Thyroid gland (tissue), 4 donors: ENCODE measurements at places on chromosomes 6 and 20. TPM values are rescaled to one million over a fixed set of nuclear protein-coding genes. Genes with fewer than 3 reads are reported as not detected.
A peak's percentile ranks its signal among the peaks of the same experiment; 100 is the strongest.

DNA sequence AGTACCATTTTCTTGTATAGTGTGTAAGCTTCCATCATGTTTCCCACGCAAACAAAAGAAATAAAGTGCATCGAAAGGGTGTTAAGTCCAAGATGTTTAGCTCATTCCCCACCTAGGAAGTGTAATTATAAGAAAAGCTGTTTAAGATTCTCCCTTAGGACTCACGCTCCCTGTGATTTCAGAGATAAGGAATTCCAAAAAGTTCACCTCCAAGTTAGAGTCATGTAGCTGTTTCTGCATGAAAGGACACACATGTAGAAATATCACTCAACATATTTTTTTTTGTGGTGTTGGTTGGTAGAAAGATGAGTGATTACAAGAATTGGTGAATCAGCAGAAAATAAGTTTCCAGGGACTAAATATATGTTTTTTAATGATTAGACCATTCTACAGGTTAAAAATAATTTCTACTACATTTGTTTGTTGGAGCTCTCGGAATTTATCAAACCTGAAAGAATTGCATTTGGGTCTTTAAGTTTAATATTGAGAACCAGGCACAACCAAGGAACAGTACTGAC lies 10.4 kb downstream of the OPN5 start:
- H3K27ac ChIP-seq, result no peak overlapping the region
- H3K36me3 ChIP-seq, result no peaks in the 10 kb centered on the region
- H3K4me1 ChIP-seq, result no peaks in the 10 kb centered on the region

GRCh38 chr6:118509009-118509617 lies 39.0 kb upstream of the PLN start:
- no peaks in the 10 kb centered on the region for H3K4me1 ChIP-seq
- no peak overlapping the region for H3K27ac ChIP-seq
- H3K4me3 ChIP-seq, result no peak overlapping the region
- no peaks in the 10 kb centered on the region for H3K27me3 ChIP-seq
- no peaks in the 10 kb centered on the region for H3K36me3 ChIP-seq

DNA sequence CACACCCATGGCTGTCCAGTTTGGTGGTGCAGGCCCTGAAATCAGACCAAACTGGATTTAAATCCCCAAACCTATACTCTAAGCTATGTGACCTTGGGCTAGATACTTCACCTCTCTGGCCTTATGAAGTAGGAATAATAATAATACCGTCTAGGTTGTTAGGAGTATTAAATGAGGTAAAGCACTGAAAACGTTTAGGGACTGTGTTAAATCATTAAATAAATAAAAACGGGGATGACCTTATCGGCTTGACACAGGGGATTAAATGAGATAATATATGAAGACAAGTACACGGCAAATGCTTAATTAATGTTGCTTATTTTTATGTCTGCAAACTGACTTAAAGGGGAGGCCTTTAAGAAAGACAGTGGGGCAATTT lies 672 bp upstream of the STK4 start:
- peaks cover 9% of the 10 kb centered on the region for H3K4me1 ChIP-seq
- peak overlapping the region; percentile 96 for H3K4me3 ChIP-seq
- DNase-seq, result no peak

GRCh38 chr20:58233881-58234528 lies 5.6 kb upstream of the ANKRD60 start:
- no peak overlapping the region for H3K4me3 ChIP-seq
- H3K36me3 ChIP-seq, result no peaks in the 10 kb centered on the region
- no peaks in the 10 kb centered on the region for H3K27me3 ChIP-seq
- no peaks in the 10 kb centered on the region for H3K4me1 ChIP-seq
- DNase-seq, result peak; percentile 10

GRCh38 chr20:59393142-59393541 lies 92.7 kb downstream of the EDN3 start:
- no peaks in the 10 kb centered on the region for H3K4me1 ChIP-seq
- H3K27ac ChIP-seq, result no peak overlapping the region
- no peaks in the 10 kb centered on the region for H3K36me3 ChIP-seq
- H3K27me3 ChIP-seq, result no peaks in the 10 kb centered on the region
- DNase-seq, result no peak
- no peak overlapping the region for H3K4me3 ChIP-seq

DNA sequence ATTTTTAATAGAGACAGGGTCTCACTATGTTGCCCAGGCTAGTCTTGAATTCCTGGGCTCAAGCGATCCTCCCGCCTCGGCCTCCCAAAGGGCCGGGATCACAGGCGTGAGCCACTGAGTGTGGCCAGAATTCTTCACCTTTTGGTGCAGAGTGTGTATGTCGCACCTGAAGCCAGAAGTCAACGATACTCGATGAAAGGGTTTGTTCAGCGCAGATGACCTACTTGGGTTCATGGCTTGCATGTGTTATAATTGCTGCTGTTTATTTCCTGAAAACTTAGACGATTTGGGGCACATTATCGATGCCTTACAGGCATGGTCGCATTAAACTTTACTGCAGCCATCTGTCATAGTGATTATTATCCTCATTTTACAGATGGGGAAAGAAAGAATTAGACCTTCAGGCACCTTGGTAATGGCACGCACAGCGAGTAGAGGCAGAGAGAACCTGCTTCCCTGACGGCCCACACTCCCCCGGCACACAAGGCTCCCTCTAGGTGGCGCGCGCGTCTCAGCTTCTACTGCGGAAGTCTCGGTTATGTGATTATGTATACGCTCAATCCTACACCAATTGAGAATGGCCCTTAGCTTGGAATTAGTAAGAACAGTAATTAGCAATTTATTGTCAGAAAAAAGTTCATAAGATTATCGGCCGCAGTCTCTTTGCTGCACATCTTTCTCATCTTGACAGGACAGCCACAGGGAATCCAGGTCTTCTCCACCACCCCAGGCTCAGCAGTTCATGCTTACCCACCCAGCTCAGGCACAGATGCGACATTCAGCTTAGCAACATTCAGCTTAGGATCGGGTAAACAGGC lies 212.8 kb upstream of the PROKR2 start:
- DNase-seq, result peak; percentile 88
- no peaks in the 10 kb centered on the region for H3K36me3 ChIP-seq
- peaks cover 8% of the 10 kb centered on the region for H3K4me1 ChIP-seq
- H3K27me3 ChIP-seq, result no peaks in the 10 kb centered on the region

Gene SOBP
- 16.9 TPM for total RNA-seq

DNA sequence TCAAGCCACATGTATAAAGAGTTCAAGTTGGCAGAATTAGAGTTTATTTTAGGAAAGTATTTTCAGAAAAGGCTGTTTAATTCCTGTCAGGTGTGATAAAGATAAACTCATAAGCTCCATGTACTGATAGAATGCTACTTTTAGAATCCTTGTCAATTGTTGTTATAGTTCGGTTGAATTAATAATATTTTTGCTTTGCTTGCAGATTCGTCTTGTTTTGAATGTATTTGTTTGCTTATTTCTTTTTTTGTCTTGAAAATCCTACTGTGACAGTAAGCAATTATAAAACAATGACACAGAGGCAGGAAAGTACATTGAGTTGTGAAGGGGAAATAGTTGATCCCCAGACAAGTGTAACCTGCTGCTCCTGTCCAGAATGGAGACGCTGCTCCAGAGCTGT lies 333.9 kb upstream of the PLCB4 start:
- H3K27me3 ChIP-seq, result no peaks in the 10 kb centered on the region
- no peaks in the 10 kb centered on the region for H3K36me3 ChIP-seq
- H3K4me3 ChIP-seq, result no peak overlapping the region
- H3K4me1 ChIP-seq, result no peaks in the 10 kb centered on the region
- no peak for DNase-seq

Gene EDN1
- total RNA-seq, result 5.4 TPM

- H3K36me3 ChIP-seq, result no peaks in the 10 kb centered on the region
- no peak overlapping the region for H3K4me3 ChIP-seq
- no peak overlapping the region for H3K27ac ChIP-seq
- H3K4me1 ChIP-seq, result no peaks in the 10 kb centered on the region
Observed at GRCh38 chr6:41338659-41339058, 3.3 kb downstream of the NCR2 start.

DNA sequence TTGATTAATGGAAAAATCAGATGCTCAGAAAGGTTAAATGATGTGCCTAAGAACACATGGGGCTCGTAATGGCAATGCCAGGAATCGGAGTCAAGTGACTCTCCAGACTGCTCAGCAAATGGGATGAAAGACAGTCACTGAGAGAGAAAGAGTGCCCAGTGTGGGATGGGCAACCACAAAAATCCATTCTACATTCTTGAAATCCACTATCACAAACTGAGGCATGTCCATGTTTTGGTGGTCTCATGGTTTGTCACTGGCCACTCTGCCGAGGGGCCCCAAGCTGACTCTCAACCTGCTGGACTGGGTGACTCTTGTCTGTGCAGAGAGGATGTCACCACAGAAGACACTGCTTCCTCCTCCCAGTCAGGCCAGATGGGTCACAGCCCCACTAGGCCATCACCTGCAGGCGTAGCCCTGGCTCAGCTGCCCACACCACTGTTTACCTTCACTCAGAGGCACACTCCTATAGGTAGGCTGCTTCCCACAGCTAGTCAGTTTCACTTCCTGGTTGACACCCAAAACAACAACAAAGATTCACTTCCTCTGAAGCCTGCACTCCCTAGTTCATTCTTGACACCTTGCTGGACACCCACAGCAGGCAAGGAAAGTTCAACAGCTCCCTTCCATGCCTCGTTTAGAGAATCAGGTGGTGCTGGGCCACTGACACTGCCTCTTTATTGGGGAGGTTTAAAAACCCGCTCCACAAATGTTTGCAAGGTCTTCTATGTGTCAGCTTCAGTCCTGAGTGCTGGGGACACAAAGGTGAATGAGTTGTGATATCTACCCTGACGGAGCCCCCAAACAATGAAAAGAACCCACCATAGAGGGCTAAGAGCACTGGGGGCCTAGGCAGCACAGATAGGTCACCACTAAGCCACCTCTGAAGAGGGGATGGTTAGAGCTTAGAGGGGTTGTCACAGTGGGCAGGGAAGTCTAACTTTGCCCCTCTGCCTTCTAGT lies 21.7 kb downstream of the MAP1LC3A start:
- no peaks in the 10 kb centered on the region for H3K27me3 ChIP-seq
- no peak for DNase-seq
- no peak overlapping the region for H3K4me3 ChIP-seq
- peaks cover 15% of the 10 kb centered on the region for H3K4me1 ChIP-seq
- no peaks in the 10 kb centered on the region for H3K36me3 ChIP-seq

GRCh38 chr6:107574856-107575255 lies 84.9 kb downstream of the SOBP start:
- H3K36me3 ChIP-seq, result no peaks in the 10 kb centered on the region
- no peak overlapping the region for H3K4me3 ChIP-seq
- no peaks in the 10 kb centered on the region for H3K4me1 ChIP-seq
- H3K27me3 ChIP-seq, result no peaks in the 10 kb centered on the region
- DNase-seq, result no peak

DNA sequence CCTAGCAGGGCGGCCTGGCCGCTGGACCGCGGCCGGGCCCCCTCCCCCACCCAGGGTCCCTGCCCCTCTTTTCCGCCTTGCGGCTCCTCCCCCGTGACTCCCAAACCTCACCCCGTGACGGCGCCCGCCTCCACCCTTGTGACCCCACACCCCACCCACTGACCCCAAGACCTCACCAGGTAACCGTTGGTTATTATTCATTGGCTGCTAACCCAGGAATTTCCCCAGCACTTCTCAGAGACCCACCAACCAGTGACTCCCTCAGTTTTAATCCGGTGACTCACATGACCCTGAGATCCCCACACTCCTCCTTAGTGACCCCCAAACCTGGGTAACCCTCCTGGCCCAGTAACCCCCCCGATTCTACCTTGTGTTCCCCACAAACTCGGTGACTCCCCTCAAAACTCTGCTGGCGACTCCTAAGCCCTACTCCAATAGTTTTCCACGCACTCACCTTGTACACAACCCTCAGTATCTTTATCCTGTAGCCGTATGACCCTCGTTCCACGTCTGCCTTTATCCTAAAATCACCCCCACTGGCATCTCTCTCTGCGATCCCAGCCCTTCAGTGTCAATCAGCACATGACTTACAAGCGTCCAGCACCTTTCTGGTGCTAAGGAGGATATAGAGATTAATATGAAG lies 534 bp downstream of the ZNF76 start:
- H3K27ac ChIP-seq, result peak overlapping the region; percentile 95
- H3K27me3 ChIP-seq, result no peaks in the 10 kb centered on the region
- DNase-seq, result peak; percentile 74

Gene NKAIN4
- total RNA-seq, result 5.5 TPM

Gene LY6G6F
- not detected for total RNA-seq

DNA sequence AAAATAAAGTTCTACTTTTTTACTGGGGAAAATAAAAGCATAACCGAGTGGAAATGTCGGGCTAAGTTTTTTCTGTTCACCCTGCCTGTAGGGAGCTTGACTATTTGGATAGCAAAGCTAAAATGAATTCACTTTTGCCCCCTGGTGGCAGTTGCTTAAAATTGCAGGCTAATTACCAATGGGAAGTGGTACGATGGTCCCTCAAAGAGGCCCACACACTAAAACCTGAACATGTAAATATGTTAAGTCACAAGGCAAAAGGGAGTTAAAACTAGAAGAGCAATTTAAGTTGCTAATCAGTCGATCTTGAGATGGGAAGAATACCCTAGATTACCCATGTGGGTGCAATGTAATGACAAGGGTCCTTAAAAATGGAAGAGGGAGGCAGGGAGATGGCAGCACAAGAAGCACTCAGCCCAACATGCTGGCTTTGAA lies 916 bp upstream of the SUN5 start:
- peaks cover 10% of the 10 kb centered on the region for H3K4me1 ChIP-seq
- DNase-seq, result no peak
- no peak overlapping the region for H3K27ac ChIP-seq
- H3K27me3 ChIP-seq, result no peaks in the 10 kb centered on the region
- no peaks in the 10 kb centered on the region for H3K36me3 ChIP-seq

DNA sequence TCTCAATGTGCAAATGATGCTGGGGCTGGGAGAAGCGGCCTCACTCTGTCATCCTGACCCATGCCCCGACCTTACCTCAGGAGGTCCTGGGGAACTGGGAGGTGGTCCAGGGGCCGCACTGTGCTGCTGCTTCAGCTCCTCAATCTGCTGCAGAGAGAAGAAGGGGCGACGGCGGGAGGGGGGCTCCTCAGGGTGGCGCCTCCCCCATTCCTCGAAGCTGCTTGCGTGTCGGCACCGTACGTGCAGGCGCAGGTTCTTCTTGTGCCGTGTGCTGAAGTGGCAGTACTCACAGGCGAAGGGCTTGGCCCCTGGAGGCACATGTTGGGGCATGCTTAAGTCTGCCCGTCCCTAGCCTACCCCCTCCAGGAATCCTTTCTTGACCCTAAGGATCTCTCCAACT lies 12.9 kb downstream of the ZNF335 start:
- no peak overlapping the region for H3K27ac ChIP-seq
- no peaks in the 10 kb centered on the region for H3K27me3 ChIP-seq
- no peak overlapping the region for H3K4me3 ChIP-seq
- no peaks in the 10 kb centered on the region for H3K4me1 ChIP-seq

DNA sequence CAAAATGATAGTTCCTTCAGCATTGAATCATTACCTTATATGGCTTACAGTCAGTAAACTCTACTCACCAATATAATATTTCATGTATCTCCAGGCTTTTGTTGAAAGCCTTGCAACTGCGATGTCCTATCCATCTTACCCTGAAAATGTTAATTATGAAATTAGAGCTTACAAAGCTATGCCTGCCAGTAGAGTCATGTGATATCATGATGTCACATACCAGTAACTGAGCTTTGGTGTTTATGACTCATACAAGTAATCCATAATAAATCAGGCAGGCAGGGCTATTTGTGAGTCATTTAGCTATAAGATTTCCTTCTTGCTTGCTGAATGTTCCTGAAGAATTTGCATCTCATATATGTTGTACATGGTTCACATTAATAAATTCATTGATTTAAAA lies 44.9 kb upstream of the FAM83B start:
- no peak overlapping the region for H3K27ac ChIP-seq
- no peaks in the 10 kb centered on the region for H3K36me3 ChIP-seq
- no peaks in the 10 kb centered on the region for H3K27me3 ChIP-seq

- no peaks in the 10 kb centered on the region for H3K4me1 ChIP-seq
- H3K36me3 ChIP-seq, result no peaks in the 10 kb centered on the region
- no peak overlapping the region for H3K4me3 ChIP-seq
- no peak for DNase-seq
- H3K27me3 ChIP-seq, result no peaks in the 10 kb centered on the region
- no peak overlapping the region for H3K27ac ChIP-seq
Observed at GRCh38 chr20:11008444-11009033, 334.7 kb upstream of the JAG1 start.
